Activated CD4-positive, alpha-beta T cell treated with anti-CD3 and anti-CD28 coated beads, Interleukin-2, amount 10 ng/mL, durations not matched to agents 7 days and 5 days (primary cell): ENCODE measurements at places on chromosomes 5 and 9. TPM values are rescaled to one million over a fixed set of nuclear protein-coding genes. Genes with fewer than 3 reads are reported as not detected.

- H3K4me1 ChIP-seq, result no peaks in the 10 kb centered on the region
- H3K27me3 ChIP-seq, result peaks cover 29% of the 10 kb centered on the region
- H3K4me3 ChIP-seq, result no peak overlapping the region
- no peak overlapping the region for H3K27ac ChIP-seq
- no peaks in the 10 kb centered on the region for H3K36me3 ChIP-seq
Measured at GRCh38 chr9:95373069-95373681, 55.7 kb upstream of the FANCC start.

- no peak overlapping the region for H3K27ac ChIP-seq
- no peaks in the 10 kb centered on the region for H3K36me3 ChIP-seq
- no peak overlapping the region for H3K4me3 ChIP-seq
- H3K4me1 ChIP-seq, result no peaks in the 10 kb centered on the region
Measured at GRCh38 chr5:160210606-160211005, 18.7 kb upstream of the FABP6 start.

GRCh38 chr5:35850967-35851680 lies 5.6 kb upstream of the IL7R start:
- H3K27me3 ChIP-seq, result no peaks in the 10 kb centered on the region
- peaks cover 23% of the 10 kb centered on the region for H3K36me3 ChIP-seq
- peak overlapping the region; percentile 29 for H3K4me3 ChIP-seq

XPA gene
- total RNA-seq, result 15.8 TPM

SURF4 gene
- 164 TPM for total RNA-seq

- H3K4me1 ChIP-seq, result peaks cover 15% of the 10 kb centered on the region
- no peak for DNase-seq
- H3K4me3 ChIP-seq, result peak overlapping the region; percentile 73
Measured at GRCh38 chr5:130836729-130837649, 328.1 kb downstream of the HINT1 start.

GTF3C5 gene
- 75.1 TPM for total RNA-seq

DNA sequence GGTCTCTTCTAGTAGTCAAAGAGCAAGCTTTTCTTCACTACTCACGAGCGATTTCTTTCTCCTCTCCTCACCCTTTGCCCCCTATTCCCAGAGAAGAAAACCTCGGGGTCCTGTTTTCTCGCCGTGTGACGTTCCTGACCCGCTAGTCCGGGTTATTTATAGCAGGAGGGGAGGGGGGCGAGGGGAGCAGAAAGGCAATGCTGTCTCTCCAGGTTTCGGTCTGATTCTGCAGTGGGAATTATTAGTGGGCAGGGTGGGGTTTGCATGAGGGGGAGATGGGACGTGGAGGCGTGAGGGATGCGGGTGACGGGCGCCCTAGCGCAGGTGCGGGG lies 847 bp upstream of the GABRB2 start:
- no peak overlapping the region for H3K27ac ChIP-seq
- H3K4me3 ChIP-seq, result no peak overlapping the region
- no peaks in the 10 kb centered on the region for H3K36me3 ChIP-seq
- no peak for DNase-seq
- peaks cover 11% of the 10 kb centered on the region for H3K4me1 ChIP-seq

DNA sequence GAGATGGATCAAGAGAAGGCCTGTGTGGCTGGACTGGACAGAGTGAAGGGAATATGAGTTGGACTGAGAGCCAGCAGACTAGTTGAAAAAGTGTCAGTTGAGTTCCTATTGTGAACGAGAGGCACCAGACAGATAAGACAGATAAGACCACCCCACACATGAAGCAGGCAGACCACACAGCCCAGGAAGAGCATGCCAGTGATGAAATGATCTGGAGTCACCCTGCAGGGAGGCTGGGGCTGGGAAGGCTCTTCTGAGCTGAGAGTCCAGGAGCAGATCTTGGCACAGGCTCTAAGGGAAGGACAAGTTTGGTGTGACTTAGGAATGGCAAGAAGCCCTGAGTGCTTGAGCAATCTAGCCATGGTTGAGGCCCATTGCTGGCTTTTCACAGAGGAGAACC lies 10.6 kb upstream of the SLC25A48 start:
- H3K27me3 ChIP-seq, result peaks cover 2% of the 10 kb centered on the region
- no peak overlapping the region for H3K27ac ChIP-seq

TIFAB gene
- total RNA-seq, result not detected

TAF11L10 gene
- not detected for total RNA-seq

CARD9 gene
- total RNA-seq, result 0.44 TPM

DNA sequence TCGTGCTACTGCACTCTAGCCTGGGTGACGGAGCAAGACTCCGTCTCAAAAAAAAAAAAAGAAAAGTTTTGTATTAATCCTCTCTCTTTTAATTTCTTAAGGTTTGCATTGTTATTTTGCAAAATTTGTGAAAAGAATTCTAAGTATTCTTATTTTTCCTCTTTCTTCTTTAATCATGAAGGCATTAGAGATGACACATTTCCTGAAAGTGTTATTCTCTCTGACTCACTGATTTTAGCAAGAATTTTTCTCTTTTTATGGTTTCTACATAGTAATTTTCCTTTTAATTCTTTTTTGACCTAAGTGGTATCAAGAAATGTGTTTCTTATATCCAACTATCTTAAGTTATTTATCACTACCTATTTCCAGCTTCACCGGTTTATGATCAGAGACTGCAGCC lies 78.0 kb downstream of the NSUN2 start:
- no peaks in the 10 kb centered on the region for H3K36me3 ChIP-seq
- peaks cover 4% of the 10 kb centered on the region for H3K27me3 ChIP-seq
- no peak overlapping the region for H3K4me3 ChIP-seq
- DNase-seq, result no peak
- no peak overlapping the region for H3K27ac ChIP-seq
- H3K4me1 ChIP-seq, result no peaks in the 10 kb centered on the region

KCNV2 gene
- total RNA-seq, result not detected

OSMR gene
- total RNA-seq, result not detected

- DNase-seq, result peak; percentile 46
- H3K27ac ChIP-seq, result peak overlapping the region; percentile 98
Measured at GRCh38 chr9:15295761-15296405, 11.1 kb downstream of the TTC39B start.

MEGF10 gene
- not detected for total RNA-seq

GFI1B gene
- not detected for total RNA-seq

PAEP gene
- total RNA-seq, result not detected

- no peak overlapping the region for H3K4me3 ChIP-seq
- H3K27ac ChIP-seq, result peak overlapping the region; percentile 50
- no peak for DNase-seq
- H3K27me3 ChIP-seq, result peaks cover 73% of the 10 kb centered on the region
- peaks cover 10% of the 10 kb centered on the region for H3K4me1 ChIP-seq
- H3K36me3 ChIP-seq, result peaks cover 3% of the 10 kb centered on the region
Measured at GRCh38 chr9:130663258-130663976, 977 bp upstream of the PRDM12 start.

SPINK1 gene
- total RNA-seq, result not detected

DNA sequence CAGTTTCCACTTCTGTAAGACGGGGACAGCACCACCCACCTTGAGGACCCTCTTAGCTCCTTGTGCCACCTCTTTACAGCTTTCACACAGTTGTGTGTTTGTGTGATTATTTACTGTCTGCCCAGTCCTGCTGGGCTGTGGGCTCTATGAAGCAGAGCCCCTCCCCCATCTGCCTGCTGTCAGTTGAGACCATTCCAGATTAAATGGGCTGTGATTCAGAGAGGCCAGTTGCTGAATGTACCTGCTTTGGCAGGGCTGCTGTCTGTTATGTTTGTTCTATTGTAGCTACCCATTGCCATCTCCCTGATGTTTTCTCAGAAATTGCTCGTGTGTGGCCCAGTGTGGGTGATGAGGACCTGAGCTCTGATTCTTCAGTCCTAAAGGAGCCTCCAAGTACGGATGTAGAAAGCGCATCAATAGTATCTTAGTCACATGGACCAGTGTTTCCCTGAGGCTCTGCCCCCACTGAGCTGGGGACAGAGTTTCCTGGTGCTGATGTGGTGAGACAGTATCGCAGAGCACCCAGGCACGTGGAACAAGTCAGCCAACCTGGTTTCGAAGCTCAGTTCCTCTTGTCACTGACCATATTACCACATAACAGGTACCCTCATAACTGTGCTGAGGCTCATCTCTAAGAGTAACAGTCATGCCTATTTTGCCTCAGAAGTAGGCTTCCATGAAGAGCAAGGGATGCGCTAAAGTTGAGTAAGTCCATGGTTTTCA lies 3.7 kb downstream of the ANGPTL2 start:
- H3K4me3 ChIP-seq, result no peak overlapping the region
- no peak for DNase-seq
- peaks cover 19% of the 10 kb centered on the region for H3K4me1 ChIP-seq
- no peaks in the 10 kb centered on the region for H3K36me3 ChIP-seq
- H3K27me3 ChIP-seq, result peaks cover 34% of the 10 kb centered on the region

DNA sequence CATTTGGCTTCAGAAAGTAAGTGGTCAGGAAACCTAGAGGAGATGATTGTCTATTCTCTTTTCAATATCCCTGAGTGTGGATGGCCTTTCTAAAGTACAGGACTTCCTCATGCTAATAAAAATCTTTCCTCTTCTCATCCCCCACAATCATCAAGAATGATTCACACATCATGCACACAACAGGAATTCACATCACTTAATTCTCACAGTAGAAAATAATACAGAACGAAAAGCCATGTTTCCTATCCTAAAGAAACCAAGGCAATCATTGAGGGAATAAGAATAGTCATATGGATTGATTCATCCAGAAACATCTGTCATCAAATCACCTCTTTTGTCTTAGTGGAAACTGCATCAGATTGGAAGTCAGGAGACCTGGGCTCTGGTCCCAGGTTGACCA lies 203.1 kb upstream of the PIK3R1 start:
- H3K36me3 ChIP-seq, result no peaks in the 10 kb centered on the region
- no peak for DNase-seq
- H3K4me1 ChIP-seq, result no peaks in the 10 kb centered on the region

- H3K27ac ChIP-seq, result no peak overlapping the region
- no peak overlapping the region for H3K4me3 ChIP-seq
Measured at GRCh38 chr5:72156946-72157624, 49.8 kb downstream of the MAP1B start.
